ENCODE measurements at places on chromosomes 7 and 10.

GRCh38 chr10:76297780-76298281 lies 866.4 kb downstream of the LRMDA start:
- no peak for DNase-seq

DNA sequence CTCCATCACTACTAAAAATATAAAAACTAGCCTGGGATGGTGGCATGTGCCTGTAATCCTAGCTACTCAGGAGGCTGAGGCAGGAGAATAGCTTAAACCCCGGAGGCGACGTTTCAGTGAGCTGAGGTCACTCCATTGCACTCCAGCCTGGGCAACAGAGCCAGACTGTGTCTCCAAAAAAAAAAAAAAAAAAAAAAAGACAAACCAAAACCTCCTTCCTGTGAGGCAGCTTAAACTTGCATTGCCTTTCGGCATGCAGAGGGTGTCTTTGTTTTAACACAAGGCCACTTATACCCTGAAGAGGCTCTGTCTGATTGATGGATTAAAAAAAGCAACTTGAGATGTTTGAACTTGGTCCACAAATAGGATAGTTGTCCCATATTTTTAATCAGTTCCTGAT lies 128.4 kb upstream of the RSU1 start:
- no peak for DNase-seq

DNA sequence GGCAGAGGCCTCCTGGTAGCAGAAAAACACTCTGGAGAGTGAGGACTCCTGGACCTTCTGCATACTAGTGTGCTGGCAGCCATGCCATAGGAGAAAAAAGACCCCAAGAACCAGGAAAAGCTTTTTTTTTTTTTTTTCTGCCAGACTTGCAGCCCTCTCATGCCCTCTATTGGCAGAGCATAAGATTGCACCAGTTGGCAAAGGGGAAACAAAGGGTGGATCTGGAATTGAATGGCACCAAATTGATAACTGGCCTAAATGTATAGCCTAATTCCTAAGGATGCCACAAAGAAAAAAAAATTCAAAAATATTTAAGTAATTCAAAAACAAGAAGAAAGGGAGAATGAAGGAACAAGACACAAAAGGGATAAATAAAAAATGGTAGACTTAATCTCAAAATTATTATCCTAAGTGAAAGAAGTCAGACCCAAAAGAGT lies 112.5 kb upstream of the GHITM start:
- no peak for DNase-seq

DNA sequence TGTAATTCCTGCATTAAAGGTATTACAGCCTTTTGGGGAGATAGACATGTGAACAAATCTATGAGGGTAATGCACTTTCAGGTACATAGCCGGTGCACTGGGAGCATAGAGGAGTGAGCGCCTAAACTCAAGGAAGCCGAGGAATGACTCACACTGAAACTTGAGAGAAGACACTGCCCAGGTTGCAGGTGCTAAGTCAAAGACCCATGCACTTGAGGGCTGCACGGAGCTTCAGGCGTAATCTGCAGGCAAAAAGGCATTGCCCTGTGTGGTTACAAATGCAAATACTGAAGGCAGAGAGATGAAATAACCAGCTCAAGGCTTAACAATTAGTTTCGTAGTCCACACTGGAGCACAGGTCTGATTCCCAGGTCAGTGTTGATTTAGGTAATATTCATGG lies 51.0 kb upstream of the OSBPL3 start:
- no peak for DNase-seq

- no peak for DNase-seq
Observed at GRCh38 chr7:127908430-127909258, 122.6 kb downstream of the LRRC4 start.

DNA sequence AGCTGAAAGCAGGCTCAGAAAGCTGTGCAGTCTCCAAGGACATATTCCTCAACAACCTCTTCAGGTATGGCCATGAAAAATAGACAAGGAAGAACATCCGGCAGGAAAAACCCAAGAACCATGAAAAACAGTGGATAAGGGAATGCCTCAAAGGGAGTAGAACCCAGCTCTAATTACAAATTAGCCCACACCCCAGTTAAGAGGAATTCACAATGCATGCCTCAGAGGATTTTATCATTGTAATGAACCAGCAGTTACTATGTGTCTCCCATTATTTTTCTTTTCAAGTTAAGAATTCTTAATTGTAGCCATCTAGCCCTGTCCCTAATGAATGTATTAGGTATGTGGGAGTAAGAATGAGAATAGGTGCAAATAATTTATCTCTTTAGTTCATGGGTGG lies 19.7 kb upstream of the TNKS2 start:
- no peak for DNase-seq

DNA sequence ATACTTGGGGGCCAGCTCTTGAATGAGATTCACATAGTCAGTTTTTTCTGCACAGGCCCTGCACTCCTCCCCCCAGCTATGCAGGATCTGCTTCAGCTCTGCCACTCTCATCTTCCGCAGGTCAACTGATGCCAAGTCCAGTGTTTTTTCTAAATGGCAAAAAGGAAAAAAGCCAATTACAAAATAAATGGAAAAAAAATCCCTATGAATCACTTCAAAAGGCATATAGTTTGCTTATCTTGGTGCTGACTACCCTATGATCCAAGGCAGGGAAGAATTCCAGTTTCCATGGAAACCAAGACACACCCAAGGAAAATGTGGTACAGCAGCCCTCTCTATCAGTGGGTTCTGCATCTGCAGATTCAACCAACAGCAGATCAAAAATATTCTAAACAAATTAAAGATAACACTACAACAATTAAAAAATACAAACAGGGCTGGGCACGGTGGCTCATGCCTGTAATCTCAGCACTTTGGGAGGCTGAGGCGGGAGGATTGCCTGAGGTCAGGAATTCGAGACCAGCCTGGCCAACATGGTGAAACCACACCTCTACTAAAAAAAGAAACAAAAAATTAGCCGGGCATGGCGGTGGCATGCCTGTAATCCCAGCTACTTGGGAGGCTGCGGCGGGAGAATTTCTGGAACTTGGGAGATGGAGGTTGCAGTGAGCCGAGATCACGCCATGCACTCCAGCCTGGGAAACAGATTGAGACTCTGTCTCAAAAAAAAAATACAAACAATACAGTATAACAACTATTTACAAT lies 17.6 kb downstream of the CDNF start:
- no peak for DNase-seq

DNA sequence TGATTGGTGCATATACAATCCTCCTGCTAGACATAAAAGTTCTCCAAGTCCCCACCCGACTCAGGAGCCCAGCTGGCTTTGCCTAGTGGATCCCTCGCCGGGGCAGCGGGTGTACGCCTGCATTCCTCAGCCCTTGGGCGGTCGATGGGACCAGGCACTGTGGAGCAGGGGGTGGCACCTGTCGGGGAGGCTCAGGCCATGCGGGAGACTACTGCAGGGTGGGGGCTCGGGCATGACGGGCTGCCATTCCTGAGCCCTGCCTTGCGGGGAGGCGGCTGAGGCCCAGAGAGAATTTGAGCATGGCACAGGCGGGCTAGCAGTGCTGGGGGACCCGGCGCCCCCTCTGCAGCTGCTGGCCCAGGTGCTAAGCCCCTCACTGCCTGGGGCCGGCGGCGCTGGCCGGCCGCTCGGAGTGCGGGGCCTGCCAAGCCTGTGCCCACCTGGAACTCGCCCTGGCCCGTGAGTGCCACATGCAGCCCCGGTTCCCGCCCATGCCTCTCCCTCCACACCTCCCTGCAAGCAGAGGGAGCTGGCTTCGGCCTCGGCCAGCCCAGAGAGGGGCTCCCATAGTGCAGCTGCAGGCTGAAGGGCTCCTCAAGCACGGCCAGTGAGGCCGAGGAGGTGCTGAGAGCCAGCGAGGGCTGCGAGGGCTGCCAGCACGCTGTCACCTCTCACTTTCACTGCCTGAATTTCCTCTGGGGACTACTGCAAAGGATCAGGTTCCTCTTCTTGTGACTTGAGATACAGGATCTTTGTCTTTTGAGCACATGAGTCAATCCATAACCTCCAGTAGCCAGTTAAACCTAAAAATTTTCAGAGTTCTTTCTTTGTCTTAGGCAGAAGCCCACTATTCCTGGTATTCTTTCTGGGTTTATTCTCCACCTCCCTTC lies 25.1 kb upstream of the ELOVL3 start:
- DNase-seq, result no peak

DNA sequence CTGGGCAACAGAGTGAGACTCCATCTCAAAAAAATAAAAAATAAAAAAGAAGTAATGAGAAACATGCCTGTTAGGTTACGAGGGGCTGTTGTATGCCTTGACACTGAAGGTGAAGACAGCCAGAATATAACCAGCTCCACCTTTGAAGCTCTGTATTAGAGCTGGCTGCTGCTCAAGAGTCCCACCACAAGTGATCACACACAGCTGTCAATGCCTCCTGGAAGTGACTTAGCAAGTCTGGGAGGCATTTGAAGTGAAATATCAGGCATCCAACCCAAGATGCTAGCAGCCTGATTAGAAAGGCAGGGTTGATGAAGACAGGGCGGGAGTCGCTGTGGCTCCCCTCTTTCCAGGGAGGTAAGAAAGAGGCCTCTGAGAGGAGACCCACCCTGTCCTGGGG lies 34.1 kb upstream of the INPP5F start:
- DNase-seq, result no peak

DNA sequence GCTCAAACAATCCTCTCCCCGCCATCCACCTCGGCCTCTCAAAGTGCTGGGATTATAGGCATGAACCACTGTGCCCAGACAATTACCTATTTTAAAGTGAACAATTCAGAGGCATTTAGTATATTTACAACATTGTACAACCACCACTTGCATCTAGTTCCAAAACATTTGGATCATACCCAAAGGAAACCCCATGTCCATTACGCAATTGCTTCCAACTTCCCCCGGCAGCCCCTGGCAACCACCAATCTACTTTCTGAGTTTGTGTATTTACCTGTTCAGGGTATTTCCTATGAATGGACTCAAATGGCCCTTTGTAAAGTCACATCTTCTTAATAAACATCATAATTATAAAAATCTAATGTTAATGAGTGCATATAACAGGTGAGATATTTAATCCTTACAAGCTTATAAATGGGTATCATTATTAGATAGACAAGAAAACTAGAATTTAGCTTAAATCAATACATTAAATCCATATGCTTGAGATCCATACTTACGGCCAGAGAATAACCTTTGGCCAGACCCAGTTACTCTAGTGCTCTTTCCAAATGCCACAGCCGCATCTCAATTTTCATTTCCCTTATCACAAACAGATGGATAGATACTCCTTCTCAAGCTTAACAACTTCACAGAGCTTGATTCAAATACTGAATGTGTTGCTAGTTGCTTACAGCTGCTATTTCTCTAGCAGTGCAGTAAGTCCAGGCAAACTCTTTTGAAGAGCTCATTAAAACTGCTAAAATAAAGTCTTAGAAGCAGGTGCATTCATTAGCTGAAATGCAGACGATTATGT lies 133.4 kb upstream of the MKLN1 start:
- no peak for DNase-seq

DNA sequence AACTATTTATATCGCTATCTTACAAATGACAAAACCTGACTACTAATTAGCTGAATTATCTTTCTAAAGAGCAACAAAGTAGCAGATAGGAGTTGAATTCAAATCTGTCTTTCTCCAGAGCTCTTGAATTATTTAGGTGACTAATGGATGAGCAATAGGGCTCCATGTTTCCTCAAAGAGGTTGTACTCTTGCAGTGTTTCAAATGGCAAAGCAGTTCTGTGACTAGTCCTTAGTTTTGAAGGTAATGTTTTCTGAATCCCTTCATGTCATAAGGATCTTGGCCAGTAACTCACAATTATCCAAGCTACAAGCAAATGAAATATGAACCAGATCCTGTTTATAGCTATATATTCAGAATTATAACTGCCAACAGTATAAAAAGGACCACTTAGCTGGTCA lies 999.7 kb downstream of the NRG3 start:
- no peak for DNase-seq

DNA sequence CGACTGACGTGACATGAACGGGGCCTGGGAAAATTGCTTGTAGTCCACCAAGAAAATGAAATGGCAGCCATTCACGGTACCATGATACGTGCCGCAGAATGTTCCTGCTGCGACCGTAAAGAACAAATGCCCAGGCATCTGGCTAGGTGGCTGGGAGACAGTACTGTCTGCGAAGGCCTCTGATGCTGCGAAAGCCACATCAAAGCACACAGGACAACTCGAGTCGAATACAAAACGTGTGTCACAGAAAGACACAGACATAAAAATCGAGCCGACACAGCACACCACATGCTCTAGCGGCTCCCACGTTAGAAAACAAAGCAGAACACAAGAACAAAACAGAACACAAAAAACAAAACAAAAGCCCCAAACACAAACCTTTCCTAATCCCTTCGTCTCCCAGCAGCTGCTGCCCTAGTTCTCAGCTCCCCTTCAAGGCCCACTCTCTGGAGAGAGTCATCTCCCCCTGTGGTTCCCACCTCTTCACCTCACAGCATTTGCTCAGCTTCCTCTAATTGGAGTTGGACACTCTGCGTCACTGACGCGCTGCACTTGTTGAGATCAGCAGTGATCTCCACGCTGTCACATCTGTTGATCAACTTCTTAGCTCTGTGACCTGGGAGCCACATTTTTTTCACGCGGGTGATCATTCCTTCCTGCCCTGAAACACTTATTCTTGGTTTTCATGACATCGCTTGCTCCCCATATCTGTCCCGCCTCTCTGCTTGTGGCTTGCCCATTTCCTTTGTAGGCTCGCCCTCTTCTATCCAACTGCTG lies 112.2 kb downstream of the CLEC2L start:
- peak; percentile 12 for DNase-seq

- no peak for DNase-seq
Observed at GRCh38 chr7:27168265-27168947, 3.1 kb upstream of the HOXA9 start.

DNA sequence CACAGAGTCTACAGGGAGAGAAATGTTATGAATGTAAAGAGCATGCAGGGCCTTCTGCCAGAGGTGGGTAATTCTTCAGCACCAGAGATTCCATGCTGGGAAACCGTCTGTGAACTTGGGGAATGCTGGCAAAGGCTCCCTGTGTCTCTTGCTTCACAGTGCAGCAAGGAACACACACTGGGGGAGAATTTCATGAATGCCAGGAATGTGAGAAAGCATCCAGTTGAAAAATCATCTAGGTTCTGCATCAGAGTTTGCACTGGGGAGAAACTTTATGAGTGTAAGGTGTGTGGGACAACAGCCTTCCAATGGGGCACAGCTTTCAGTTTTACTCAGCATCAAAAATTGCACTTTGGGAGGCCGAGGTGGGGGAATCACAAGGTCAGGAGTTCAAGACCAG lies 224.3 kb upstream of the IGFBP3 start:
- DNase-seq, result no peak

GRCh38 chr10:76711222-76711997 lies 926.2 kb downstream of the KCNMA1 start:
- DNase-seq, result no peak

GRCh38 chr10:2703953-2704352 lies 363.4 kb upstream of the PFKP start:
- DNase-seq, result no peak

GRCh38 chr7:22329816-22330524 lies 27.0 kb downstream of the RAPGEF5 start:
- no peak for DNase-seq

Data from activated naive CD4-positive, alpha-beta T cell (primary cell).